ENCODE measurements at places on chromosomes 12 and 14.

DNA sequence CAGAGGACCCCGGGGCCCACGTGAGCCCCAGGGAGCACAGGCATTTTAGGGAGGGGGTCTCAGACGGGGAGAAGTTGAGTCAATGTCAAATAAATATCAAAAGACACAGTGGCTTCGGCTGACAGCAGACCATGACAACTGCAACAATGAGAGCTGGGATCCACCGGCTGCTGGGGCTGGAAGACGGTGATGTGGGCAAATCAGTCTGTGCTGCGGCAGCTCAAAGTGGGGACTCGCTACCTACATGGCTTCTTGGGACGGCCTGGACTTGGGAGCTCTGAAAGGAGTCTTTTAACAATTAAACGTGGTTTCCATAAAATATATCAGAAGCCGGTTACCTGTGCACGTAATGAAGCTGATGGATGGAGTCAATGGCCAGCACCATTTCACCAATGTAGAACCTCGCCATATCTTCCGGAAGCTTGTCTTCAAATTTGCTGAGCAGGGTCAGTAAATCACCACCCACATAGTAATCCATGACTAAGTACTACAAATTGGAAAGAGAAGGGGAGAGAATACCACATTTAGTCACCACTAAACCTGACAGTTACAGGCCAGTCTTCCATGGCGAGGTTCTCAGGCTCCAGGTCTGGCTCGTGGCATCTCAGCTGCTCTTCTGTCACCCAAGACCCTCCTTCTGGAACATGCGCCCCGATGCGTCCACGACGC, 58.0 kb downstream of the CDC42BPB start:
- DNase-seq = no peak

GRCh38 chr14:37124614-37125013, 47.8 kb downstream of the SLC25A21 start:
- no peak for DNase-seq

DNA sequence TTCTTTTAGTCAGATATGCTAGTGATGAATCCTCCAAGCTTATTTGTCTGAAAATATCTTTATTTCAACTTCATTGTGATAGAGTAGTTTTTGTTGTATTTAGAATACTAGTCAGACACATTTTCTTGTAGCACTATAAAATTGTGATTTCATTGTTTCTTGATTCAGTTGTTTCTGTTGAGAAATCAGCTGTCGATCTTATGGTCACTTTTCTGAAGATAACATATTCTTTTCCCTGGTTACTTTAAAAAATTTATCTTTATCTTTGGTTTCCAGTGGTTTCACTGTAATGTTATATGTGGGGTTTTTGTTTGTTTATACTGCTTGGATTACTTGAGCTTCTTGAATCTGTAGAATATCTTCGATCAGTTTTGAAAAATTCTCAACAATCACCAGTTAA, 426.1 kb downstream of the SOX5 start:
- no peak for DNase-seq

DNA sequence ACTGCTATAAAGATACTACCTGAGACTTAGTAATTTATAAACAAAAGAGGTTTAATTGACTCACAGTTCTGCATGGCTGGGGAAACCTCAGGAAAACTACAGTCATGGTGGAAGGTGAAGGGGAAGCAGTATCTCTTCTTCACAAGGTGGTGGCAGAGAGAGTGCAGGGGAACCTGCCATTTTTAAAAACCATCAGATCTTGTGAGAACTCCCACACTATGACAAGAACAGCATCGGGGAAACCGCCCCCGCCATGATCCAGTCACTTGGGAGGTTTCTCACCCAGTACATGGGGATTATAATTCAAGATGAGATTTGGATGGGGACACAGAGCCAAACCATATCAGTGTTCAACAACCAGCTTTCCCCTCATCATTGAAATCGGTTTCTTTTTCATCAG, 49.9 kb downstream of the AEBP2 start:
- no peak for DNase-seq

GRCh38 chr12:46089414-46090162, 99.2 kb upstream of the SCAF11 start:
- no peak for DNase-seq

- DNase-seq = peak; percentile 12
These were observed 363.2 kb downstream of the GALC start for GRCh38 chr14:87629788-87630187.

DNA sequence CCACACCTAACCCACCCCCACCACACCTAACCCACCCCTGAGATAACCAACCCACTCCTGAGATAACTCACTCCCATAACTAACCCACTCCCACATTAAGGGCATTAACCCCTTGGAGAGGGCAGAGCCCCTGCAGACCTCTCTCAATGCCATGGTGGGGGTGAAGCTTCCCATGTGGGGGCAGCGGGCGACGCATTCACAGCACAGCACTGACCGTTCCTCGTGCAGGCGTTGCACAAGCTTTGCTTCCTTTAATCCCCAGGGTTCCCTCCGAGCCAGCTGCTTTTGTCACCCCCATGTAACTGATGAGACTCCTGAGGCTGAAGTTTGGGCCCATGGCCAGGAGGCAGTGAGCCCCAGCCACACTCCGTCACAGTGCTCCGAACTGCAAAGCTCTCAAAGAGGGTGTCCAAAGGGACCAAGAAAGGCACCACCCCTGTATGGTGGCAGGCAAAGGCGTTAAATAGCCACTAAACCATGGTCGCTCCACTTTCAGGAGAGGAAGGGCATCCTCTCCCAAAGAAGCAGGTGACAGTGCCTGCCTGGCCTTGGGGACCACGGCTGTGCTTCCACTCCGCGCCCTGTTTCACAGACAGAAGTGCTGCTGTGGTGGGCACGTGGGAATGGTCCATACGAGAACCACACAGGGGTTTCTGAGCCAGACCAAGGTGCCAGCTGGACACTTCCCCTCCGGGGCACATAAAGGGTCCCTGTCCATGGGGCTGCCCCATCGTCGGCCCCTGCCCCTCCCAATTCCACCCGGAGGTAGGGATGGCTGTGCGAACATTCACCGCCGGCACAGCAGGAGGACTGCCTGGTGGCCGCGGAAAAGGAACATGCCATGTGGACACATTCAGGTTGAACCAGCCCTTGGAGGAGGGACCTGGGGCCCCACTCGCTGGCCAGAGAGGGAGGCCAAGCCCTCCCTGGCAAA, 28.3 kb downstream of the GALNT9 start:
- no peak for DNase-seq

Measured in NCI-H526 treated with DMSO at 0.1 percent for 48 hours (cell line).